ENCODE measurements at places on chromosomes 4 and X.

- H3K36me3 ChIP-seq: no peaks in the 10 kb centered on the region
- H3K27ac ChIP-seq: no peak overlapping the region
- no peaks in the 10 kb centered on the region for H3K27me3 ChIP-seq
- no peak overlapping the region for H3K4me3 ChIP-seq
- no peak for DNase-seq
These were observed 869.8 kb downstream of the TRAM1L1 start for GRCh38 chr4:116215622-116216021.

GRCh38 chr4:56540826-56541225 lies 35.2 kb downstream of the ARL9 start:
- peaks cover 3% of the 10 kb centered on the region for H3K4me1 ChIP-seq
- no peaks in the 10 kb centered on the region for H3K27me3 ChIP-seq
- no peak for DNase-seq
- H3K27ac ChIP-seq: no peak overlapping the region
- no peak overlapping the region for H3K4me3 ChIP-seq

- peaks cover 3% of the 10 kb centered on the region for H3K4me1 ChIP-seq
- H3K36me3 ChIP-seq: no peaks in the 10 kb centered on the region
- DNase-seq: peak; percentile 26
- H3K27ac ChIP-seq: no peak overlapping the region
These were observed 8.3 kb upstream of the CXCL8 start for GRCh38 chr4:73731968-73732610.

DNA sequence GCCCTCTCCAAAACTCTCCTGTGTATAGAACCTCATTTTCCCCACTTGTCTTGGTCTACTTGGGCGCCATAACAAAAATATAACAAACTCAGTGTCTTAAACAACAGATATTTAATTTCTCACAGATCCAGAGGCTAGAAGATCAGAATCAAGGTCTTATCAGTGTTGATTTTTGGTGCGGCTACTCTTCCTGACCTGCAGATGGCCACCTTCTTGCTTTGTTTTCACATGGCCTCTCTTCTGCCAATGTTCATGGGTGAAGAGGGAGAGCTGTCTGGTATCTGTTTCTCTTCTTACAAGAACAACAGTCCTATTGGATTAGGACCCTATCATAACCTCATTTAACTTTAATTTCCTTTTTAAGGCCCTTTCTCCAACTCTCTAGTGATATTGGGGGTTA lies 177.3 kb downstream of the PABPC4L start:
- no peaks in the 10 kb centered on the region for H3K4me1 ChIP-seq
- no peaks in the 10 kb centered on the region for H3K27me3 ChIP-seq
- DNase-seq: peak; percentile 9
- H3K36me3 ChIP-seq: no peaks in the 10 kb centered on the region
- no peak overlapping the region for H3K4me3 ChIP-seq

GRCh38 chrX:41607264-41607832 lies 81.4 kb upstream of the GPR34 start:
- no peak overlapping the region for H3K4me3 ChIP-seq
- DNase-seq: no peak

DNA sequence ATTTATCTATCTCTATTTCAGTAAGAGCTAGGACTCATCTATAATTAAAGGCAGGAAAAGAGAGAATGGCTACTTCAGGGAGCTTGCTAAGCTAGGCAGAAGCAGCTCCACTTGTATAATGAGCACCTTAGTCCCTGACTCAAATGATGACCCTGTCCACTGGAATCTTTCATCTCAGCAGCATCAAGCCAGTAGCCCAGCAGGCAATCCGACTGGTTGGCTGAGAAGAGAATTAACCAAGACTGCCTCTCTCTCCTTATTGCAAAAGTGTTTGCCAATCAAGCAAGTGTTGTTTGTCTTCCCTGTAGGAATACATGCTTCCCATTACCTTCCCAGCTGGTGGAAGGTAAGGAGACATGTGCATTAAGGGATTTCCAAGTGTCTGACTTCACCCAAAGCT lies 3.9 kb upstream of the SPOCK3 start:
- no peak overlapping the region for H3K4me3 ChIP-seq
- H3K36me3 ChIP-seq: no peaks in the 10 kb centered on the region
- DNase-seq: no peak
- H3K27me3 ChIP-seq: peaks cover 30% of the 10 kb centered on the region

Data from mesenchymal stem cell (in vitro differentiated cells and primary cell).